DMS79 treated with DMSO at 0.1 percent for 48 hours (cell line): ENCODE measurements at places on chromosomes 2 and 18.

GRCh38 chr18:46411867-46412690 is 244.9 kb downstream of the LOXHD1 start:
- peak; percentile 81 for DNase-seq

DNA sequence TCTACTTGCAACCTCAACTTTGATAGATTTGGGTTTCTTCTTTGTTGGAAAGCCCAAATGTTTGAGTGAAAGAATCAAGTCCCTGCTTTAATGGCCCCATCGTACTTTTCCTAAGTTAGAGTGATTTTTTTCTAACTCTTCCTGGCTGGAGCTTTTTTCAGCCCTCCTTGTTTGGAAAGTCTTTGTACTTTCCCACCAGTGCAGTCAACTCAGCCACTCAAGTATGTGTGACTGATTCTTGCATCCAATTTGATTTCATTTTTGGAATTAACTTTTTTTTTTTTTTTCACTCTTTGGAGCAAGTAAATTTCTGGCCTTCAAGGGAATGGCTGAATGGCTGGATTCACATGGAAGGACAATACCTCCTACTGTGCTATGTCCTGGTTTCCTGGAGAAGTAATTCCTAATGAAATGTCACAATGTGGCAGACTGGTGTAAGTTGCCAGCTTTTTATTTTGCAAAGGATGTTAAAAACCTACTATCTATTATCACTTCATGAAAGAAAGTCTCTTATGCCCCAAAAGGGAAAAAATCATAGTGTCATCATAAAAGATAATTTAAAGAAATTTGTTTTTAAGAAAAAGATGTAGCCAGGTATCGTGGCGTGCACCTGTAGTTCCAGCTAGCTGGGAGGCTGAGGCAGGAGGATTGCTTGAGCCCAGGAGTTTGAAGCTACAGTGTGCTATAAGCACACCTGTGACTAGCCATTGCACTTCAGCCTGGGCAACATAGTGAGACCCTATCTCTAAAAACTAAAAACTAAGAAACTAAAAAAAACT is 76.0 kb upstream of the ZFP36L2 start:
- DNase-seq = no peak

DNA sequence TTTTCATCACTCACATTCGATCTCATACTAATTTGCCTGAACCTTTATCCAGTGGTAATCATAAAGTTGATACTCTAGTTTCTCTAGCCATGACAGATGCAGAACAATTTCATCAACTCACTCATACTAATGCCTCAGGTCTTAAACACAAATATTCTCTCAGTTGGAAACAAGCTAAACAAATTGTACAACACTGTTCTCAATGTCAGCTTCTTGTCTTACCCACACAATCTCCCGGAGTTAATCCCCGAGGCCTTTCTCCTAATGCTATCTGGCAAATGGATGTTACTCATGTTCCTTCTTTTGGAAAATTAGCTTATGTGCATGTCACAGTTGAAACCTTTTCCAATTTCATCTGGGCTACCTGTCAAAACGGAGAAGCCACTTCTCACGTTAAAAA is 11.5 kb upstream of the CNOT11 start:
- no peak for DNase-seq

- no peak for DNase-seq
Observed at GRCh38 chr18:69002233-69002632, 204.4 kb downstream of the CCDC102B start.

DNA sequence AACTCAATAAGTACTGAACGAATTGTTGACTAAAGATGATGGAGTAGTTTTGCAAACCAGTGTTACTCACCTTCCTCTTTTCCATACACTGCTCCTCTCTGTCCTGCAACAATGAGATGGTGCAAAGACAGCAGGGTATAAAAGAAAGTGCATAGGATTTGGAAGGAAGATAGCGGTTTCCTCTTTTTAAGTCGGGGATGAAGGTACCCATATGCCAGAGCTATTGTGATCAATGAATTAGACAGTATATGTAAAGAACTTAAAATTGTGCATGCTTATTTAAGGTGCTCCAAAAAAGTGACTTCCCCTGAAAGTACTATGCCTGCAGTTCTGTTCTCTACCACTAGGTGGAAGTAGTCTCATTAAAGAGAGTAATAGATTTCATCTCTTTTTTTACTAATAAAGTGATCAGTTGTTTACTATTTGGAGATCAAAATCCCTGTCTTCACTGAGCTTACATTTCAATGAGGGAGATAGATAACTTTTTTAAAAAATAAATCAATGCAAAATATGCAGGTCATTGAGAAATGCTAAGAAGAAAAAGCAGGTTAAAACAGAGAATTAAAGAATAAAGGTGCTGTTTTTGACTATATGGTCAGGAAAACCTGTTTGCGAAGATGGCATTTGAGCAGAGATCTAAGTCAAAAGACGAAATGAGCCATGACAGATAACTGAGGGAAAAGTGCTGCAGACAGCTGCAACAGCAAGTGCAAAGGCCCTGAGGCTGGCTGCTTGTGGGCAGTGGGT is 339.7 kb upstream of the SLC14A2 start:
- DNase-seq = no peak

- DNase-seq = no peak
Observed at GRCh38 chr18:10291568-10291981, 162.9 kb upstream of the APCDD1 start.

- DNase-seq = peak; percentile 85
Observed at GRCh38 chr2:170812710-170813600, 3.7 kb upstream of the GAD1 start.

DNA sequence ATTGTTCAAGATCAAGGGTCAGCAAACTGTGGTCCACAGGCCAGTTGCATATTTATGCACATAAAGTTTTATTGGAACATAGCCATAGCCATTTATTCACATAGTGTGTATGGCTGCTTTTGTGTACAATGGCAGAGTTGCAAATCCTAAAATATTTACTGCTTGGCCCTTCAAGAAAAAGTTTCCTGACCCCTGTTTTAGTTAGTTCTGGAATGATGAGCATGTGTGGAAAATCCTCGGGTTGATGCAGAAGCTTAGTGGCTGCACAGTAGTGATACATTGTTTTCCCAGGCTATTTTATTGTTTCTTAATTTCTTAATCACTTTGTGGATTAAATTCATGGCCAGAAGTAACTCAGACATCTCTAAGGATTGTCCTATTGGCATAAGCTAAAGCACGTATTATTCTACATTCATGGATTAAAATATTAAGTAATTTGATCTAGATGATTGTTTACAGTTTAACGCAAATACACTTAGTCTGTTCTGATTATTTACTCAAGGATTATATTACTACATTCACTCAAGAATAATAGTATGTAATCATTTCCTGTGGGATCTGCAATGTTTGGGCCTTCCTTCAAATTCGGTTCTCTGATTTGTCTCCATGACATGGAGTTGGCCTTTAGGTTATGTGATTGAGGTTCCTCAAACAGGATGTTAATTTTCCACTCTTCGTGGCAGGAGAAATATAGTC is 165.5 kb downstream of the TMEM247 start:
- DNase-seq = peak; percentile 43

- DNase-seq = no peak
Observed at GRCh38 chr18:63150942-63151421, 168.6 kb downstream of the BCL2 start.

DNA sequence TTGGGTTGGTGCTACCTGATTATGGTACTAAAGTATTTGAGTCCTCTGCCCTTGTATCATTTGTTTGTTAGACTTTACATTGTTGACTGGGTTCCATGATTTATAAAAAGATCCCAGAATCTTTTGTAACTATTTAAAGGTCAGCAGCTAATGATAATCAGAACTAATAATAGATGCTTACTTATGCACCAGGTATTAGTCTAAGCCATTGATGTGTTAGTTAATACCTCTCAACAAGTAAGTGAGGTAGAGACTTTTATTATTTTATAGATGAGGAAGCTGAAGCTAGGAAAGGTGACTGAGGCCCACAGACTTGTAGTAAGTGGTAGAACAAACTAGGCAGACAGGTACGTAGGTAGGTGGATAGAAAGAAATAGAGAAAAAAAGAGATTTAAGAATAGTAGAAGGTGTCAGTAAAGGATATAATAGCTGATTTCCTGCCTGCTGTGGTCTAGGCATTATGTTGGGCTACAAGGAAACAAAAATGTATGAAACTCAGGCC is 68.1 kb downstream of the CRIM1 start:
- no peak for DNase-seq

DNA sequence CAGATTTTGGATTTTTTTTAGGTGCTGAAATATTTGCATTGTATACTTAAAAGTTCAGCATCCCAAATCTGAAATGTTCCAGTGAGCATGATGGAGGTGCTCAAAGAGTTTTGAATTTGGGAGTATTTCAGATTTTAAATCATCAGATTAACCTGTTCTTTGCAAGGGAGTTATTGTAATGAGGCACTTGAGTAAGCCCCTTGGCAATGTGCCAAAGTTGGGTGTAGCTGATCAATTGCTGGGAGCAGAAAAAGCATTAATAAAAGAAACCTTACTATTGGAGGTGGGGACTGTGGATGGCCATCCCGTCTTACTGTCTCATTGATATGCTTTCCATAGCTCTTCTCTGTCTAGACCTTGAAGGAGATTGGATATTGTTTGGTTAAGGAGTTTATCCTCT is 28.3 kb downstream of the MALT1 start:
- DNase-seq = no peak

GRCh38 chr18:76412010-76412817 is 82.8 kb downstream of the ZNF516 start:
- DNase-seq = no peak

GRCh38 chr18:42883169-42883568 is 232.3 kb downstream of the RIT2 start:
- DNase-seq = no peak

DNA sequence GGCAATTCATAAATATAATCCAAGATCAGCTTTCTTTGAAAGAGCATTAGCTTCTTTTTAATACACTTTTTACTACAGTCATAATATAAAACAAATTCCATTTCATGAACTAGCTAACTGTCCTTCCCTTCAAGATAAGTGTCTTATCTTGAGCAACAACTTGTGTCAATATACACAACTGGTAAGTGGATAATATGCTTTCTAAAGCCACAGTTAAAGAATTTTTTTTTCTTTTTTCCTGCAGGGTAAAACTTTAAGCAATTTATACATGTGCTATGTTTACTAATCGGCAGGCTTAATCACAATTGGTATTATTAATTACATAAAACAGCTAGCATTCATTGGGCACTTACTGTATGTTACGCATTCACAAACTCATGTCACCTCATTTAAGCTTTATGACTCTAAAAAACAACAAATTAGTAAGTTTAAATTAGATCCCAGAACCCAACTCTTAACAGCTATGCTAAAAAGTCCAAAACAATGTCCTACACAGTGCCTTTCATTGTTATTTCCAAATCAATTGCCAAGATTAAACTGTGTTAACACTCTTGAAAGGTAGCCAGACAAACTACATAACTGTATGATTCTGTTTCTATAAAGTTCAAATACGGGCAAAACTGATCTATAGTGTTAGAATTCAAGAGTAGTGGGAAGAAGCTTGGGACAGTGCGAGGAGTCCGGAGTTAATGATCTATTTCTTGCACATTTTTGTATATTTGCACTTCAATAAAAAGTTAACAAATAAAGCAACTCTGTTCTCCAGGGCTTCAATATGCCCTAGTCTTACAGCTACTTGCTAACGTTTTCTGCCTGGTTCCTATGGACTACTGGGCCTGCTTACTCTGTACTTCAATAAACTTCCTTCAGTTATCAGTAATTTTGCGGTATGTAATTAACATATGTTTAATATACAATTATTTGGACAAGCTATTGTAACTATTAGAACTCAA is 6.0 kb downstream of the TXNL1 start:
- DNase-seq = no peak

GRCh38 chr2:229810786-229811185 is 96.4 kb upstream of the DNER start:
- no peak for DNase-seq

DNA sequence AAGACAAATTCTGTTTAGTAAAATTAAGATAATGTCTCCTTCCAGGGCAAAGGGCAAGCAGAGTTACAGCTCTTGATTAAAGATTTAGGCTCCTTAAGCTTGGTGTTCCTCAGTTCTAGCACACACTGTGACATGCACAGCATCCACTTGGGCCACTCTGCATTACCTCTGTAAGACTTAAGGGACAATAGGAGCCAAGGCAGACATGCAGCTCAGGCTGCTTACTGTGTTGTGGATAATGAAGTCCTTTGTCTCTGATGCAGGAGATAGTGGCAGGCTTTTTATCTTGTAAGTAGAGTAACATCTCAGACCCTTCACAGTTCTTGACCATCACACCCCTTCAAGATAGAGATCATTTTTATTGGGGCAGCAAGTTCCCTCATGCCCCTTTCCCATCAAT is 31.2 kb downstream of the RBM45 start:
- no peak for DNase-seq

DNA sequence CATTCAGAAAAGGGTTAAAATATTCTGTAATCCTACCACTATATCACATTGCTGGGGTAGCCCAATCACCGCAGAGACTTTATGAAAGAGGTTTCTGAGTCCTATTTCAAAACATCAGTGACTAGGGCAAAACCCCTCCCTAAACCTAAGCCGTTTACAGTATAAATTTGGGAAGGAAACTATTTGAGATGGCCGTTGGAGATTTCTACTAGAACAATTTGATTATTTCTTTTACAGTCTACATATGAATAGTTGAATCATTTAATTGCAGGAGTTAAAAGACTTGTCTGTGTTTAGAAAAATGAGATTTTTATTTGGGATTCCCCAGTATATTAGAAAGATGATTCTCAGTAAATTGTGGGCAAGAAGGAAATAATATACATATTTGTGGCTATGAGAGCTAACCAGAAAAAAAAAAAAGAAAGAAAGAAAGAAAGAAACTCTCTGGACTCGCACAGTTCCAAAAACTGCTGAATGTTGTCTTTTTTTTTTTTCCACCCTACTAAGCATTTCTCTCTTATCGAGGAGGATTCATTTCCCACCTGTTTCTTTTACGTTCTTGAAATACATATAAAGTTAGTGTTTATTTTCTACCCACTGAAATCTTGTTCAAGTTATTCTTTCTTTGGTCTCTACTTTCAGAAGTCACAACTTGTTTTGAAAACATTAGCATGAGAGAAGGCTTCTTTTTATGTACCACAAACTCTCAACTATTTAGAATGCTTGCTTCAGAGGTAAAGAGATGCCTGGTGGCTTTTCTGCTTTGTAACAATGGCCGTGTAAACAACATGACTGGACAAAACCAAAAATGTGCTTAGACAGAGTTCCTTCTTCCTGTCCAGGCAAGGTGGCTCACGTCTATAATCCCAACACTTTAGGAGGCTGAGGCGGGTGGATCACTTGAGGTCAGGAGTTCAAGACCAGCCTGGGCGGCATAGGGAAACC is 65.9 kb downstream of the BCL2 start:
- DNase-seq = no peak

GRCh38 chr18:44123743-44124142 is 556.9 kb upstream of the SETBP1 start:
- DNase-seq = peak; percentile 48

DNA sequence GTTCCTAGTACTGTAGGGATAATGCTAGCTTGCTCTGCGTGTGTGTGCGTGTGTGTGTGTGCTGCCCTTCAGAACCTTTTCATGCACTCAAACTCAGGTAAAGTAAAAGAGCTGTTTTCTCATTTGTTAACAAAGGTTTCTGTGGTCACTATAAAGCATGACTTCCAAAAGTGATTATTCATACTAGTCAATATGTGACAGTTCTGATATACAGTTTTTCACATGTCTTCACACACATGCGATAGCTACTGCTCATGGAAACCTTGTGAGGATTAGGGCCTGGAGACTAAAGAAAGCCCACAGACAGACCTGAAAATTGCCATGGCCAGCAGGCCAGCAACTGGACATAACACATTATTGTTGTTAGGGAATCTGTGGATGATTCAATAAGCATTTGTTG is 56.9 kb upstream of the NEMP2 start:
- no peak for DNase-seq

GRCh38 chr2:9473308-9473984 is 905 bp upstream of the IAH1 start:
- DNase-seq = no peak

GRCh38 chr2:35741556-35741955 is 614.0 kb upstream of the CRIM1 start:
- no peak for DNase-seq
